H1 (cell line): ENCODE measurements at places on chromosomes 4 and X. TPM values are rescaled to one million over a fixed set of nuclear protein-coding genes. Genes with fewer than 3 reads are reported as not detected.

DNA sequence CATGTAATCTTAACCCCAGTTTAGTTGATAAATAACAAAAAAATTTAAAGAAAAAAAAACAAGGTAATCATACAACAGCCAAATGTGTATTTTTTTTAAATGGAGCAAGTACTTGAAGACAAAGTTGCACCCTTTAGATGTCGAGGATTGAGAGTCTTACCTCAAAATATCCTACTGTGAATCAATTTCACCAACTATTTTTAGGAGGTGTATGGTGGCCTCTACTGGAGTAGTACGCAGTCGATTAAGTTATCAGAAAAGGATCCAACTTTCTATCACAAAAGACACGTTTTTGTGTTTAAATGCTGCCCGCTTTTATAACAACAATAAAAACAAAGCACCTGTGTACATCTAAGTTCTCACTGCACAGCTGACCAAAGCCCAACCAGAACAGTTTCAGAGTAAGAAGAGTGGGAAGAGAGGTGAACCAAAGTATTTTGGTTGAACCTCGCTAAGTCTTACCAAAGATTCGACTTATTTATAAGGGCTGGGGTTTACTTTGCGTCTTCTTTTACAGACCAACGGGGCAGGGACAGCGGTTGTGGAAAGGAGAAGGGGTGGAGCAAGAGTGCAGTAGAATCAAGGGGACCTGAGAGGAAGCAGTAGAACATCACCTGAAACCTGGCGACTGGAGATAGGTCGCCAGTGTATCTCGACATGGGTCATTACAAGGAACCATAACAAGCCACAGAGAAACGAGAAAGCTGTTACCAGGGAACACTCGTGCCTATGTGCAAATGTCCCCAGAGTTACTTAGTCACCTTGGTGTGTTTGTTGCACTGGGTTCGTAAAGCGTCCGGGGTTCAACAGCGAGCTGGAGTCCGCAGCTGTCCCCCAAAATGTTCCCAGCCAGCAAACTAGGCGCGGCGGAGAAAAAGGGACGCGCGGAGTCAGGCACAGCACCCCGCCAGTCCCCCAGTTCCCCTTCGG is 1.1 kb downstream of the RPS6KA6 start:
- no peak for DNase-seq

DNA sequence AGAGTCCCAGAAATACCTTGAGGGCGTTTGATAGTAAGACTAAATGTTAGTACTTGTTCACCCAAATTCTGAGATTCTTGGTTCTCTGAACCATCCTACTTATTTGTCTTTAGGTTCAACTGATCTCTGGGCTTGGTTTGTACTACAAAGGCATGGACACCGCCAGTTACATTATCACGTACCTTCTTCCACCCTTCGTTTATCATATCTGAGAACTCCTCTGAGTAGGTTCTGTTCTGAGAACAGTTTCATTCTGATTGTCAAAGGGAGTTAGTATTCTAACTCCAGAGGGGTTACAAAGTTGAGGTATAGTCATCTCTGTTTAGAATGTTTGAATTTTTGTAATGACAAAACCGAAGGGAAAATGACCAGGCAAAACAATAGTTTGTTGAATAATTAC is 19.3 kb downstream of the ZFX start:
- DNase-seq, result no peak

- no peak for DNase-seq
Observed at GRCh38 chrX:113741744-113742143, 842.1 kb upstream of the HTR2C start.

DNA sequence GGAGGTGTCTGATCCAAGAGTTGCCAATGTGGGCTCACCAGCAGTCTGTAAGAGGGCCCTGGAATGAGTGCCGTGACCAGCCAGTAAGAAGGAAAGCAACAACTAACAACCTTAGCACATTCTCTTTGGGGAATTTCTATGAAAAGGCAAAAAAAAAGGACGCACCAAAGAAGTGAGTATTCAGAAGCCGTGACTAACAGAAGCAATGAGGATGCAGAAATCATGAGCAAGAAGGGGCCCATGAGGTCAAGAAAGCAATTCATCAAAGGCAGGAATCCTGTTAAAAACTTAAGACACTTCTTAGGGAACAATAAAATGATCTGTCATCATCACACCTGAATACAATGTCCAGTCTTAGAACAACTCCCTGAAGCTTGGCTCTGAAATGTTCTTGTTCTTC is 260.5 kb downstream of the RAPGEF2 start:
- DNase-seq, result no peak

Gene KLHL2
- total RNA-seq, result 9.9 and 12.0 TPM in 2 replicates

DNA sequence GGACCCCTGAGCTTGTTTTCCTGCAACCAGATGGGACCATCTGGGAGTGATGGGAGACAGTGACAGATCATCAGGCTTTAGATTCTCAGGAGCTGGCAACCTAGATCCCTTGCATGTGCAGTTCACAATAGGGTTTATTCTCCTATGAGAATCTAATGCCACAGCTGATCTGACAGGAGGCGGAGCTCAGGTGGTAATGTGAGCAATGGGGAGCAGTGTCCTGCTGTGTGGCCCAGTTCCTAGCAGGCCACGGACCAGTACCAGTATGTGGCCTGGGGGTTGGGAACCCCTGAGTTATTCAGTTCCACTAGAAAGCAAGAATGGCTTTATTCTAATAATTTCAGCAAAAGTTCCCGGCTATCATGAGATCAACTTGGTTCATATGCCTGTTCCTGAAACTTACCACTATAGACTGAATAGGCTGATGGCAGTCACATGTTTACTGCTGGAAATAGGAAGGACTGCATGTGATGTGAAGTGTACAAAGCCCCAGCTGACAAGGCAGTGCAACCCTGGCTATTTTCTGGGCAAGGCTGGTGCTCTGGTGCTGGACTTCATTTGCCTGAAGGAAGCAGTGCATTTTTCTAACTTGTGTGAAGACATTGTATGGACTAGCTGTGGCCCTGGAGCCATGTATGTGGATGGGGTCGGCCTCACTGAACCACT is 107.2 kb downstream of the SPRY1 start:
- DNase-seq, result no peak

Gene ZDHHC9
- 28.3 and 29.7 TPM in 2 replicates for total RNA-seq

DNA sequence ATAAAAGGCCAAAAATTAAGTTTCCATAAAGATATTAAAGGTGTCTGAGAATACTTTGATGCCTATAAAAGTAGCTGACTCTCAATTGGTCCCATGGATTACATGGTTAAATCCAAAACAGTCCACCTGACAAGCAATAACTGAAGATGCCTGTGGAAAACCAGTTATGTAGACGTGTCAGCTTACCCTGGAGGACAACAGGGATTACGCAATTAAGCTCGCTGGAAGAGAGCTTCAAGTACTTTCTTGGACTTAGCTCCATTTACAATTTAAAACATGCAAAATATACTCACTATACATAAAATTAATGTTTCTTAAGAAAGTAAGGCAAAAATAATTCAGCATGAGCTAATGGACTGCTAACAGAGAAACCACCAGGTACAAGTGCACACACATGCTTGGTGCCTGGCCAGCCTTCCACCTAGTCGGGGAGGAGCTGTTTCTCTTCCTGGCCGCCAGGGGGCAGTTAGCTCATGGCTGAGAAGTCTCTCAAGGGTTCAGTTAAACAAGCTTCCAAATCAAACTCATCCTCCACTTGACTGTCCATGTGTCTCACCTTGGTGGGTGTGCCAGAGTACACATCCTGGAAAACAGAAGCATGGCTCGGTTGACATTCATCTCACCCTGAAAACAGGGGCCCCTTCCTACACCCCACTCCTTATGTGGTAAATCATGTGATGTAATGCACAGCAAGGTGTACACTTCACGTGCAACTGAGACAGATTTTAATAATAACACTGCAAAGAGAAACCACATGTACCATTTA is 9.2 kb upstream of the FAM53A start:
- DNase-seq, result peak; percentile 75

- DNase-seq, result no peak
Observed at GRCh38 chr4:141810038-141810711, 173.8 kb downstream of the IL15 start.

DNA sequence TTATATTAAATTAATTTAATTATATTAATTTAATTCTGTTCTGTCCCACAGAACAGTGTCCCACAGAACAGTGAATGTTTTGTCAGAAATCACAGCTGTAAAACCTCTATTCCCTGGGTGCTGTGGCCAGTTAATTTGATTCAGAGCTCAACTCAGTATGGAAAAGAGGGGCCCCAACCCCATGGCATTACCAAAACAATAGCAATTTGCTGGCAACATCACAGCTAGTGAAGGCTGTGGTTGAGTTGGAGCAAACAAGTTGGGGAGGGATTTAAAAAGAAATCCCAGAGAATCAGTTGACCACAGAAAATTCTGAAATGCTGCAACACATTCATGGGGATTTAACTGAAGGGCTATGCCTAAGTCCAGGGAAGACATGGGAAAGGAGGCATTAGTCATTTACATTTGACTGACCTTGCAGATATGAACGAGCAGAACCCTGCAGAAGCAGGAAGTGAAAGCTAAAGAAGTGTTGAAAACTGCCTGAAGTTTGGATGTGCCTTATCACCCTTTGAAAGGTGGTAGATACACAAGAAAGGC is 30.1 kb downstream of the PDHA2 start:
- no peak for DNase-seq

GRCh38 chr4:4384837-4385236 is 2.1 kb upstream of the NSG1 start:
- DNase-seq, result peak; percentile 31

DNA sequence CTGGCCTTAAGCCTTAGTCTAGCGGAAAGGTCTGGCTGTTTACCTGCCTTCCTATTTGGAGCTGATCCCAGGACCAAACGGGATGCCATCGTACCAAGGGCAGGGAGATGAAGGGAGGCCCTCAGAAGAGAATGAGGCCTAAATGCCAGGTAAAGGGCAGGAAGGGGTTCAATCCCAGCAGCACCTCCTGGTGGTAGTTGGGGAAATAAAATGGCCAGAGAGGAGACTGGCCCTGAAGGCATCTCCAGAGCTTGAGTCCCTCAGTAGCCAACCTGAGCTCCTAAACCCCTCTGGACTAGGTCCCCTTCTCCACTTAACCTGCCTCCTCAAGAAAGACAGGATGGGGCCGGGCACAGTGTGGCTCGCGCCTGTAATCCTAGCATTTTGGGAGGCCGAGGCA is 53.7 kb downstream of the KDM5C start:
- no peak for DNase-seq

DNA sequence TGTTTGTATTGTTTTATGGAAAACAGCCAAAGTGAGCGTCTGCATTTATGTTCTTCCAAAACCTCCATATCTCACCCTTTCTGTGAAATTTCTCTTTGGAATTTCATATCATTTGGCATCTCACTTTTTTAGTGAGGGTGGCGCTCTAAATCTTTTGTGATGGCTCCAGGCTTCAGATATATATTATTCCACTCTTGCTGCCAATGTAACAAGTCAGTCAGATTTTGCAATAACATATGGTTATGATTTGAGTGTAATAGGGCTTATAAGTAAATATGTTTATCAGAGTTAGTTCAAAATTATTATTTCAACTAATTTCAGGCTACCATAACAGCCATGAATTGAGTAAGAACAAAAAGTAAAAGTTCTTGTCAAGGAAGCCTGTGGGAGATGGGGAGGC is 314.7 kb downstream of the PDGFC start:
- no peak for DNase-seq

DNA sequence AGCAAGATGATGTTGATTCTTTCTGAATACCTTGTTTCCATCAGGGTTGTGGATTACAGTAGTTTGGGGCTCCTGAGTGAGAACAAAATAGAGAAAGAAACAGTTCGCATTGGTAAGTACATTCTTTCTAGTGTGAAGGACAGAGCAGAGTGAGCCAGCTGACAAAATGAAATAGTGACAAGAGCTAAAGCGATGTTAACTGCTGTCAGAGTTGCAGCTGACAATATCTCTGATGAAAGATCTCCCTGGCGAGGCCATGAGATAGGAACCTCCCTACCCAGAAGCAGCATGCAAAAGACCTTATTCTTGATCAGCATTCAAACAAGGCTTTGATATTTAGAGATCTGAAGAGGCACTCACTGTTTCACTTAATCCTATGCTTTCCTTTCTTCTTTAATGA is 258.6 kb downstream of the CAMK2D start:
- no peak for DNase-seq

GRCh38 chrX:56764975-56765791 is 36.1 kb downstream of the NBDY start:
- no peak for DNase-seq

DNA sequence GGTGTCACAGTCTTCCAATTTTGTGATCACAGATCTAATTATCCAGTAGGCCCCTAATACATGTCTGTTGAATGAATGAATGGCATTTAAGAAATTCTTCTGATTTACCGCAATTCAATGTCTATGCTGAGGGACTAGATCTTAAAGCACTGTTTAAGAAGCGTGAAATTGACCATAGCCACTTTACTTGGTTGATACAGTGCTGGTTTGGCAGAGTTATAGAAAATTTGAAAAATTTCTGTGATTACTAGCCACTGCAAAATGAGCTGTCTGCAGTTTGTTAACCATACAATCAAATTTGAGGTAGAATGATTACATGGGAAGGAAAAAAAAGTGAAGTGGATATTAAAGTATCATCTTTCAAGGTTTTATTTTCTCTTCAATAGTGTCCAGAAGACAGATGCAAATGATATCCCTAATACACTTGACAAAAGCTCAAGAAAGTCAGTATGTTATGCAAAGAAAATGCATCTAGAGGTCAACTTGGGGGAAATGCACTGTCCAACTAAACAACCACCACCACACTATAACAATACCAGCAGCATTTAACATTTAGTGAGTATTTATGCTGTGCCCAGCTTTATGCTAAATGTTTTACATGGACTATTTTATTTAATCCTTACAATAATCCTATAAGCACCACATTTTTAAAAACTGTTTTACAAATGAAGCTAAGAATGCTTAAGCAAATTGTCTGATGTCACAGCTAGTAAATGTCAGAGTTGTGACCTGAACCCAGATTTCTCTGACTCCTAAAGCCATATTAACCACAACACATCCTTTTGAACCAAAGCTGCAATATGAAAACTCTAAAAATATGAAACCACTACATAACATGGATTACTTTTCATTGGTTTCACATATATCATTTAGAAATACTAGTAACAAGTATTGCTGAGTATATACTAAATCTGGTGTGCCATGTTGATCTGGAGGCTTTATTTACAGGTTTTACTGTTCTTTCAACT is 217.9 kb upstream of the MAB21L2 start:
- no peak for DNase-seq

- DNase-seq, result no peak
Observed at GRCh38 chr4:2075171-2075986, 16.3 kb downstream of the NAT8L start.

Gene IBSP
- total RNA-seq, result 0.21 TPM in 1 of 2 replicates, not detected in the other

DNA sequence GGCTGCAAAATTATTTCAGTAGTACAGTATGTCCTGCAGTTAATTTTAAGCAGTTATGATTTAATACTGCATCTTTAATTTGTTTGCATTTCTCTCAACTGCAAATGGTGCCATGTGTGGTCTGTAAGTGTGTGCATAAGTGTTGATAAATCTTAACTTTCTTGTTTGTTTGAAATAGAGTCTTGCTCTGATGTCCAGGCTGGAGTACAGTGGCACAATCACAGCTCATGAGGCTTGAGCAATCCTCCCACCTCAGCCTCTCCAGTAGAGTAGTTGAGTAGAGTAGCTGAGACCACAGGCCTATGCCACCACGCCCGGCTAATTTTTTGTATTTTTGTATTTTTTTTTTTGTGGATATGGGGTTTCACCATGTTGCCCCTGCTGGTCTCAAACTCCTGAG is 322.5 kb upstream of the NR3C2 start:
- DNase-seq, result no peak
